ENCODE measurements at places on chromosomes 7 and 10. TPM values are rescaled to one million over a fixed set of nuclear protein-coding genes. Genes with fewer than 3 reads are reported as not detected.

DNA sequence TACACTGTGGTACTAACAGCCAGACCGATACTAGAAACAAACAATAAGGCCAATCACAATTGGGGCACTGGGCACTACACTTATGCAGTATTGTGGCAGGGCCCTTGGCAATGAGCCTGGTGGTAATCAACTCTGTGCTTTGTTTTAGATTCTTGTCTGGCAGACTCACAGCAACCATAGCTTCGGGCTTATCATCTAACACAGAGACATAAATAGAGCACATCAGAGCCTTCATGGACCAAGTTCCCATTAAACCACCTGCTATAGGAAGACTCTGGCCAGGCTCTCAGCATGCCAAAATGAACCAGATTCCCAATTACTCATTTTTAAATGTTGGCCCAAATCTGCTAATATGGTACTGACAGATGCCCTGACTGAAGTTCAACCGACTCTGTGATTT, 218.6 kb downstream of the DGKI start:
- DNase-seq = no peak

DNA sequence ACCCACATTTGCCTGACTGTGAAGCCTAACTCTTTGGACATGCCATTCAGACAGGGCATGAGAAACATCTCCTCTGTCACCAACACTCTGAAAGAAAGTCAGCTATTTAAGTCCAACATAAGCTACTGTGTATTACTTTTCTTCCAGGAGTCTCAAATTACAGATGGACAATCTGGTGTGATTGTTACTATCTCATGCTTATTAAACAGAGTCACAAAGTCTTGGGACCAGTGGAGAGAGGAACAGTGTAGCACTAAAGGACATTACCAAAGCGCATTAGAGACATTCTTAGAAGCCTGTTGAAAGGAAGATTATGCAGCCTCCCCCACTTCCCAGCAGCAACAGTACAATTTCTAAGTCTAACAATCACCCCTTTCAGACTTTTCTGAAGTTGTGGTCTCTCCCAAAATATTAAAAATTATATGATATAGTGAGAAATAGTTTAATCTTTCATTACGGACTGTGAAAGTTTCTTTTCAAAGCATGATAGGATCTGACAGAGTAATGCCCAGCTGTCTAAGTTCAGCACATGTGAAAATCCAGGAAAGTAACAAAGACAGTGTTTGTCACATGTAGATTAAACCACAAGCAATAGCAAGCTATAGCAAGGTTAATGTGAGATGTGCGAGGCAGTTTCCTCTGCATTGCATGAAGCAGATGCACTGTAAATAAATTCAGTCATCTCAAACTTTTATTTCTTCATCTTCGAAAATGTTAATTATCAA, 280.9 kb upstream of the FZD8 start:
- no peak for DNase-seq

DNA sequence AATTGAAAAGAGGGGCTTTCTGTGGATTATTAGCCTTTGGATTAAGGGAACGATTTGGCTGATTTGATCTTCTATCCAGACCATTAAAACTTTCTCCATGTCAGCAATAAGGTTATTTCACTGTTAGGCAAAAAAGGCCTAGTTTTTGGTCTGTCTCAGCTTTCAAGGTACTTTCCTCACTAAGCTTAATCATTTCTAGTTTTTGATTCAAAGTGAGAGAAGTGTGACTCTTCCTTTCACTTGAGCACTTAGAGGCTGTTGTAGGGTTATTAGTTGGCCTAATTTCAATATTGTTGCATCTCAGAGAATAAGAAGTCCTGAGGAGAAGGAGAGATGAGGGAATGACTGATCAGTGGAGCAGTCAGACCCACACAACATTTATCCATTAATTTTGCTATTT, 596.0 kb upstream of the TPK1 start:
- no peak for DNase-seq

Gene NUP205
- 21.8 TPM for polyA plus RNA-seq

DNA sequence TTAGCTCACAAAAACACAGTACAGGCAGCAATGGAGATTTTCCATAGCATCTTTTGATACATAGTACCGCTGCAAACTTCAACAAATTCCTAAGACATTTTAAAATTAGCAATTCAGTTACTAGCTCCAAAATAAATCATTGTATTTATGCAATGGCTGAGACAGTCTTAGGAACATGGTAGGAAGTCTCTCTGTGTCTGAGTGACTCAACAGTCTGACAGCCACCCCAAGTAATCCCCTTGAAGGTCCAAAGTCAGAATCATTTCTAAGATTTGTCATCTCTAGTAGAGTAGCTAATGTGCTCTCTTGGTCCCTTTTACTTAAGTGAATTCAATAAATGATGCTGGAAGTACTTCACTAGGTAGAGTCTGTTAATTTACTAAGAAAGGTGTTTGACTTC, 93.8 kb upstream of the NOBOX start:
- DNase-seq = no peak

DNA sequence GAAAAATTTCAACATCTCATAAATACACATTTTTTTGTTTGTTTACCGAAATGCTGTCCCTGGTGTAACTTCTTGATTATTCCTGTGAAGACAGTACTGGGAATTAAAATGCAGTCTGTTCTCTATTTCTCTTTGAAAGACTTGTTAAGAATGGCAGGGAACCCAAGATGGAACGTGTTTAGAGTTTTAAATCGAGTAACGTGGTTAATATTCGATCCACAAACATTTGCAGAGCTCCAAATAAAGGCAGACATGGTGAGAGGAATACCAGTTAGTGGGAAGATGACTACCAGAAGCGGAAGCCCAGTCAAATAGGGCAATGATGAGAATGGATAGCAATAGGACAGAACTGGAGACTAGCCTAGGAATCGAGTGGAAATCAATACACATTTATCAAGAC, 6.7 kb downstream of the PON3 start:
- no peak for DNase-seq

GRCh38 chr10:120262857-120263547, 194.0 kb upstream of the PLPP4 start:
- no peak for DNase-seq

- peak; percentile 74 for DNase-seq
Observed at GRCh38 chr10:88565072-88565471, 18.0 kb downstream of the RNLS start.

Gene ZNF425
- 11.3 TPM for polyA plus RNA-seq

DNA sequence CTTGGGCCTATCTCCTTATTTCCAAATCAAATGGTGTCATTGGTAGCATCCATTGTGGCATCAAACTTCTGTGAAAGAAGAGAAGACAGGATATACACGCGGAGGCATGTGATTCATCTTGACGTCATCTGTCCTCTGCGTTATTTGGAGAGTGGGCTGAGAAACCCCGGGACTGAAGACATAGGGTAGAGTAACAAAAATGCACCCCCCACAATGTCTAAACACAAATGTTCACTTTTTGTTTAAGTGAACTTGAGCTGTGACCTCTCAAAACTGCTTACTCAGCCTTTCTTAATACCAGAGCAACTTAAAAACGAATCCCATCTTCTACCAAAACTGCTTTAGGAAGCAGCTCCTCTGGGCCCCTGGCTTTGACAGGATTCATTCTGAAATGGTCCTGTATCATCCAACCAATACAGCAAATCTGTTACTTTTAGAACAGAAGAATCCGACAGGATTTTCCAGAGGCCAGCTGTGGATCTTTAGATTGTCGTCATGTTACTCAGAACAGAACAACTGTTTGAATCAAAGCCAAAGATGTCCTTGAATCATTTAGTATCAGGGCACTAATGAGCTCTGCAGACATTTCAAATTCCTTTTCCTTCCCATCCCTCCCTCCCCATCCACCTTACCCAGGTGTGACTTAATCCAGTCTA, 438.1 kb downstream of the SUGCT start:
- peak; percentile 78 for DNase-seq

DNA sequence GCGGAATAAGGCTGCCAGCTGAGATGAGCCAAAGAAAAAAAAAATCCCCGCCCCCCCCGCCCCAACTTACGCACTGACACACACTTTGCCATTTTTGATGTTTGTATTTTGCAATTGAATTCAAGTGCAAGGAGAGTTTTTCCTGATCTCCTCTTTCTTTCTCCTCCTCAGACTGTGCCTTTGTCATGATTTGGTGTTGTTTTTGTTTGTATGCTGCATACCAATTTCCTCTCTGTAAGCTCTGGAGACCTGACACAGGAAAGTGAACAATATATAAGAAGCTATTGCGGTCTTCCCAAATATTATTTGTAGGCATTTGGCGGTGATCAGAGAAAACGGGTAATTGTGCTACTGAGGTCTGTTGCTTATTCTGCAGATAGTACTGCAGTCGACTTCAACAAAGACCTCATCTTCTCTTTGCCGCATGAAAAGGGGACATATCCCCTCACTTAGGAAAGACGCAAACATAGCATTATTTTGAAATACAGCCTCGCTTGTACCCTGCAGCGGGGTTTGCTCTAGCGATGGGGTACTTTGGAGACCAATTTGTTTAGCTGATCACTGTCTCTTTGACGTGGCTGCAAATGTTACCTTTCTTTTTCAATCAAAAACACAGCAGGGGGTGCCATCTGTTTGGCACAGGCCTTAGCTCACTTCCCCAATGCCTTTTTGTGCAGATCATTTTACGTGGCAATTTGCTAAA, 206.6 kb downstream of the SKAP2 start:
- no peak for DNase-seq

DNA sequence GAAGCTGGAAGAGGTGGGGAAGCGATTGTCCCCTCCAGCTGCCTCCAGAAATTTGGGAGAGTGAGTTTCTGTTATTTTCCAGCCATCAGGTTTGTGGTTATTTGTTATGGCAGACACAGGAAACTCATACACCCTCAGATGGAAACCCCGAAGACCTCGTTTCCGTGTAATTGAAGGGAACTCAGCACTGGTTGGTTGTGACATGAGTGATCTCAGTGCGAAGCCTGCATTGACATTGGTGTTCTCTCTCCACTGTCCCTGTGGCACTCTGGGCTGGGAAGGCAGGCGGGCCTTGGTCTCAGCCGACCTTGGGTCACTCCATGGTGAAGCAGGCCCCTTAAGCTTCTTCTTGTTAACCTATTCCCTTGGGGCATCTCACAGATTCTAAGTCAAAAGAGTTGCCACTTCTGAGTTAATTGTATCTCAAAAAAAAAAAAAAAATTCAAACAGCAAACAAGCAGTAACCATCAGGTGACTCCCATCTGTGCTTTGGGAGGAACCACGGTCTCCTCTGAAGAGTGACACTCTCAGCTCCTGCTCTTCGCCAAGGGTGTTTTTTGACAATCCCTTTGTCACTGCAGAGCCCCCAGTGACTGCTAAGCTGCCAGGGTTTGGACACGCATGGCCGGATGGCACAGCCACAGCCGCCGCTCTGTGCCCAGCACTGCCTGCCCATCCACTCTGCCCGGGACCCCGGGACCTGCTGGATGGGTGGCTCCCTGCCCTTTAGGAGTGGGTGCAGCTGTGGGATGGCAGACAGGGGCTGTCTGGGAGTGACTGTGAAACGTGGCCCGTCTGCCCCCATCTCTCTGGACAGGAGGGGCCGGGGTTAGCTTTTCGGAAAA, 233.6 kb downstream of the PRPF18 start:
- DNase-seq = no peak

All from cardiac muscle cell (in vitro differentiated cells and primary cell).